HepG2 (cell line): ENCODE measurements at places on chromosomes 1 and 21.

- DNase-seq: peak; percentile 81
Measured at GRCh38 chr1:178055779-178056471, 38.0 kb upstream of the RASAL2 start.

GRCh38 chr1:58249737-58250586 is 296.6 kb downstream of the OMA1 start:
- peak; percentile 20 for DNase-seq

DNA sequence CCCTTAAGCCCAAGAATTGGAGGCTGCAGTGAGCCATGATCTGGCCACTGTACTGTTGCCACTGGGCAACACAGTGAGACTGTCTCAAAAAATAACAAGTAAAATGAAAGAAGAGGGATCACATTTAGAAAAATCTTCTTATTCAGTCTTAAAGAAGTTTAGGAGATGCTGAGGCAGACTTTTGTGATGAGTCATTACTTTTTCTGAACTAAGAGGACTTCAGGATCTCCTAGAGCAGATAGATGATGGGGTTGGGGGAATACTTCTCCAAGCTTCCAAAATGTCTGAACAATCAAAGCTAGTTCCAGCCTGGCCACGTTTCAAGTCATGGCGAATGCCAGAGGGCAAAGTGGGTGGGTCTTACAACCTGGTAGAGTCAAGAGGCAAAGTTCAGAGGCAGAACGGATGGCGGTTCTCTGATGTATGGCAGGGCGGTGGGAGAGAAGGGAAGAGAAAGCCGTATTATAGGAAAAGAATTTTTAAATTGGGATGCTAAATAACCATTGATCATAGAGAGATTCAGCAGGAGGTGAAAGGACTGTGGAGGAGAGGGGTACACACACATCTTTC is 2.1 kb upstream of the CIART start:
- peak; percentile 70 for DNase-seq

DNA sequence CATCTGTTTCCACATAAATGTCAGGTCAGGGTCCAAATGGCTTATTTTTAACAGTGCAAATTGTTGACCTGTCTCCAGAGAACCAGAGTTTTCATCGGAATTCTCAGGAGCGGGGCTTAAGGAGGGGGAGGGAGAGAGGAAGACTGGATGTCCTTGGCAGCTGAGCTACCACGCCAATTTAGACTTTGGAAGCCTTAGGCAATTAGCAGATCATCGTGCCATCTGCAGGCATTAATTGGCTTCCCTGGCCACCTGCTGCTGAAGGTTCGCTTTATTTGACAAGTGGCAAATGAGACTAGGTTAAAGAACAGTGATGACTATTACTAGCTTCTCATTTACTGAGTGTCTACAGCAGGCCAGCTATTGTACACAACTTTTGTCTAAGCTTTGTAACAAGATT is 43.7 kb downstream of the HLX start:
- no peak for DNase-seq

DNA sequence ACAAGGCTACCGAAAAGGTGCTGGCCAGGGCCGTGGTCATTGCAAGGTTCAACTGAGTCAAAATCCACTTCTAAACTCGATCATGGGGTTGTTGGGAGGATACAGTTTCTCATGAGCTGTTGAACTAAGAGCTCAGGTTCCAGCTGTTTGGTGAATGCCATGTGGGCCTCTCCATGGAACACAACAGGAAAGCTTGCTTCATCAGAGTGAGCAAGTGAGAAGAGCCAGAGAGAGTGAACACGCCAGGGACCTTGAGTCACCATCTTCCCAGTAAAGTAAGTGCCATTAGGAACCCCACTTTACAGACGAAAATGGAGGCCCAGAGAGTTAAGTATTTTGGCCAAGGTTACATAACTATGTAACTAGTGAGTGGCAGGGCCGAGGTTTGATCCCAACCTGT is 475.1 kb upstream of the VAMP3 start:
- DNase-seq: no peak

DNA sequence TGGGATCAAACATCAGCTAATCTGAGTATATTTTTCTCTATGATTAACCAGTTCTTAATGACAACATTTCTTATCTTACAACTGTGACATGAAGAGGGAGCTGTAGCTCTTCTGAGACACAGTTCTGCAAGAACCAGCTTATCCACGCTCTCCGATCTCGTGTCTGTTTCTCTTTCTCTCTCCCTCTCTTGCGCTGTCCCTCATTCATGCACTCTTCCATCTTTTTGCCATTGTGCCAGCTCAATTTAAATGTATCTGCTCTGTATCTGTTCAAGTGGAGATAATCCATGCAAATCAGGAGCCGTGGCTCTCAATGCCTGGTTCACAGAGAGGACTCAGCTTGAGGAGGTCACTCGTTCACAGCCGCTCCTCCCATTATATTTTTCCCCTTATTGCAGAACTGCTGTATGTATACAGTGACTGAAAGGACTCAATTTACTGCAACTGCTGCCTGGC is 494.7 kb upstream of the ADGRL2 start:
- DNase-seq: no peak

- DNase-seq: peak; percentile 44
Measured at GRCh38 chr1:151729157-151729965, 8.0 kb downstream of the RIIAD1 start.
